ENCODE measurements at places on chromosomes 5 and 9. TPM values are rescaled to one million over a fixed set of nuclear protein-coding genes. Genes with fewer than 3 reads are reported as not detected.

The NTNG2 gene
- 3.2 TPM for total RNA-seq

The TTC1 gene
- 64.9 TPM for total RNA-seq

The SNX24 gene
- total RNA-seq = 21.3 TPM

The ANKRD55 gene
- total RNA-seq = not detected

The MLANA gene
- not detected for total RNA-seq

The PLPPR1 gene
- total RNA-seq = not detected

The S1PR3 gene
- total RNA-seq = 63.9 TPM

The FOXD4L5 gene
- 0.11 TPM for total RNA-seq

The ANKRD33B gene
- 12.8 TPM for total RNA-seq

The TPRN gene
- total RNA-seq = 9.4 TPM

The CDH10 gene
- 0.27 TPM for total RNA-seq

The SNAPC4 gene
- total RNA-seq = 12.2 TPM

The ADAMTS12 gene
- total RNA-seq = 6.5 TPM

The TNFSF15 gene
- 0.16 TPM for total RNA-seq

The ADCY2 gene
- not detected for total RNA-seq

The PCA3 gene
- total RNA-seq = not detected

The LCN9 gene
- total RNA-seq = not detected

The FBN2 gene
- total RNA-seq = 20.5 TPM

The CATSPER3 gene
- total RNA-seq = 0.40 TPM

The TTC23L gene
- 0.48 TPM for total RNA-seq

The DNAH5 gene
- 2.3 TPM for total RNA-seq

The OTP gene
- total RNA-seq = 0.12 TPM

The PCDHGA7 gene
- total RNA-seq = 0.79 TPM

The GDNF gene
- total RNA-seq = not detected

The PCDHB15 gene
- not detected for total RNA-seq

The NOTCH1 gene
- total RNA-seq = 5.0 TPM

The NPDC1 gene
- total RNA-seq = 73.0 TPM

The SLC6A7 gene
- total RNA-seq = not detected

The FAM221B gene
- not detected for total RNA-seq

The MRPS2 gene
- total RNA-seq = 82.9 TPM

The JAK2 gene
- total RNA-seq = 3.6 TPM

The ARHGEF39 gene
- total RNA-seq = 18.0 TPM

The PCDHGC4 gene
- total RNA-seq = not detected

The PAEP gene
- not detected for total RNA-seq

The SPIN1 gene
- total RNA-seq = 33.2 TPM

The ACOT12 gene
- total RNA-seq = not detected

The CENPH gene
- 17.6 TPM for total RNA-seq

The CDC25C gene
- total RNA-seq = 13.5 TPM

The WNT8A gene
- total RNA-seq = not detected

The PCDHA12 gene
- total RNA-seq = 2.3 TPM

The OBP2B gene
- not detected for total RNA-seq

The MED7 gene
- 14.9 TPM for total RNA-seq

The FOXD4L4 gene
- total RNA-seq = 0.13 TPM

The SLC1A1 gene
- 1.3 TPM for total RNA-seq

The PSAT1 gene
- 153 TPM for total RNA-seq

The FAT2 gene
- total RNA-seq = not detected

The CCDC192 gene
- not detected for total RNA-seq

The F12 gene
- 23.9 TPM for total RNA-seq
